ENCODE measurements at places on chromosomes 13 and 19.

DNA sequence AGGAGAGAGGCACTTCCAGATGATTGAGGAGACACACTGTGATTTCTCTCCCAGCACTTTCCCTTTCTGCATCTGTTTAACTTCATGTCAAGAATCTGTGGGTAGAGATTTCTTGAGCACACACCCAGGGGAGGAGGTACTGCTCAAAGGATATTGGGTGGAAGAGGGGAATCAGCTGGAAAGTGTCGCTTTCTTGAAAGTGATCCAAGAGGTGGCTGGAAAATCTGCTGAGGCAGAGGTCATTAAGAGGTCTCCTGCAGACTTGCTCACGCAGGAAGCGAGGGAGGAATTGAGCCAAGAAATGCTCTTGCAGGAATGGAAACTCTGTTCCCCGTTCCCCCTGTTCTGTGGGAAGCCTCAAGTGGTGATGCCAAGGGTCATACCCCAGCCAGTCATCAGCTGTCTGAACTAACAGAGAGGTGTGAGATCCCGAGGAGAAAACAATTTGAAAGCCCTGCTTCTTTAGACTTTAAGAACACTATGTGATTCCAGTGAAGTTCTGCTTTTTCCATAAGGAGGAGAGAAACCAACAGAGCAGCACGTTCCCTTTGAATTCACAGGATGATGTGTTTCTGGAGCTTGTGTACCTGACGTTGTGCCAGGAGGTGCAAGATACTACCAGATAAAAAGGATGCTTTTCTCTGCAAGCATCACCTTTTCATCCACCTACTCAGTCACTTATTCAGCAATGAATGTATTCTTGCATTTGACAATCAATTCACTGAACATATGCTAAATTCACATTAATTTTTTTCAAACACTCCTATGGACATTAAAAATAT, 163.4 kb upstream of the GPR12 start:
- DNase-seq, result no peak

GRCh38 chr13:40586886-40587565, 79.4 kb downstream of the FOXO1 start:
- DNase-seq, result no peak

DNA sequence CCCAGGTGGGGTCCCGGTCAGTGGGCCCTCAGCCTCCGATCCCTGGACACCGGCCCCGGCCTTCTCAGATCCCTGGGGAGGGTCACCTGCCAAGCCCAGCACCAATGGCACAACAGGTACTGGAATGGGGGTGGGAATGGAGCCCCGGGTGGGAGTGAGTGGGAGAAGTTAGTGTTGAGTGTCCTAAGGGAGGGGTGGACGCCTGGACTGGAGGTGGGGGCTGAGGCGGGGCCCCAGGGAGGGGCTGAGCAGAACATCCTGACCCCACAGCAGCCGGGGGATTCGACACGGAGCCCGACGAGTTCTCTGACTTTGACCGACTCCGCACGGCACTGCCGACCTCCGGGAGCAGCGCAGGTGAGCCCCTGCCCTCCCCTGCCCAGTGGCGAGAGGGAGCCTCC, 17.7 kb downstream of the EPN1 start:
- DNase-seq, result no peak

DNA sequence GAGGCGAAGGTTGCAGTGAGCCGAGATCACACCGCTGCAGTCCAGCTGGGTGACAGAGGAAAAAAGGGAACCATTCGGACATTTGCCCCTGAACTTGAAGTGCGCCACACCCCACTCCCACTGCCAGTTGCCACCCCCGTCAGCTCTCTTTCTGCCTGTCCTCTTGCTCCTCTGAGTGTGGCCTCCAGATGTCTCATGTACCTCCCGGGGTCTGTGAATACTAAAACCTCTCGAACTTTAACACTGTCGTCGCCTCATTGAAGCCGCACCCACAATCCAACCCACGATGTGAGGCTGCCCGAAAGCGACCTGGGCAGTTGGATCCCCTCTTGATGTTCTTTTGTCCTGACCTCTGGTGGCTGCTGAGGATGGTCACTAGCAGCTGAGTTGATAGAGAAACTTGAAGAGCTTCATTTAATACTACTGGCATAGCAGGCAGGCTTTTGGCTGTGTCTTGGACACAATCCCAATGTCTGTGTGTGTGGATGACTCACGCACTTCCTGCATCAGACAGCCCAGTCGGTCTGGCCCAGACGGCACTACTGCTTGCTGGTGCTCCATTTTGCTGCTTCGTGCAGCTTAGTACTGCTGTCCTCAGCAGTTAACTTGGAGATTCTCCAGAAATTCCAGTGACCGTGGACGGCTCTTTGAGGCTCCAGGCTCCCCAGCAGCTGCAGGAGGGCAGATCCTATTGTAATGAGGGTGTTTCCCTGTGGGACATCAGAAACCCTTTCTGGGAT, 4.2 kb downstream of the FPR3 start:
- DNase-seq, result no peak

DNA sequence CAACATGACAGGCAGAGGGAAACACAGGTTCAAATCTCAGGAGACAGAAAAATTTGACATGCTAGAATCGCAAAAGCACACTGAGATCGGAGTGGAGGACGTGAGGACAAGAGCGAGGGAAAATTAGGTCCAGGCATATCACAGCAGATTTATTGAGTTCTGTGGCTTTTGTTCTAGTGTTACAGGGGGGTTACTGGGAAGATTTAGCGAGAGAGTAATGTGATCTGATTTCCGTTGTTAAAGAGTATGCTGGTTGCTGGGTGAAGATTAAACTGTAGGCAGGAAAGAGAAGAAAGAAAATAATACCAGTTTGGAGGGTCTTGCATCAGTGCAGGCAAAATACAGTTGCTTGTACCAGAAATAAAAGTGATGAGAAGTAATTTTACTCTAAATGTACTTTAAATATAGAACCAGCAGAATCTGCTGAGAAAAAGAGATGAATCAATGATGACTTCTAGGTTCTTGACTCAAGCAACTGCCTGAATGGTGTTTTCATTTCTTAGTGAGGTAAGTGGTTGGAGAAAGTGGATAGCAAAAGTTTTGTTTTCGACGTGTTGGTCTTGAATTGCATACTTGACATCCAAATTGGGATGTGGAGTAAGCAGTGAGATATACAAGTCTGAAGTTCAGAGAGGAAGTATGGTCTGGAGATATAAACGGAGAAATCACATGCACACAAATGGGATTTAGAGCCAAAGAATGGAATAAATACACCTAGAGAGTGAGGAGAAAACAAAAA, 35.7 kb downstream of the UFM1 start:
- no peak for DNase-seq

GRCh38 chr13:28161370-28161769, 23.0 kb downstream of the PAN3 start:
- DNase-seq, result no peak

DNA sequence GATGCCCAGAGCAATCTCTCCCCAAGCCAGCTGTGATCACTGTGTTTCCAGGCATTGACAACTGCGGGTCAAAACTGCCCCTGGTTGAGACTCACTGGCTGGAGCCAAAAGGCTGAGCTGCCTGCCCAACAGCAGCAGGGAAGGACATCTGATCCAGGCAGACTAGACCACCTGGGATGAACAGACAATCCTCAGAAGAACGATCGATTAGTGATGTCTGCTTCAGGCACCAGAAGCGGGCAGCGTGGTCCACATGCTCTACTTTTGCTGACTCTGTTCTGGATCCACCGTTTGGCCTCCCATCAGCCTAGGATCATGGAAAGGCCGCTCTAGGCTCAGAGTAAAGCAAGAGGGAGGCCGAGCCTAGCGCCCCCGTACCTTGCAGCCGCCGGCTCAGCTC, 9.9 kb upstream of the GP6 start:
- DNase-seq, result no peak

- no peak for DNase-seq
Measured at GRCh38 chr19:45780146-45780447, 2.2 kb downstream of the DMPK start.
